ENCODE measurements at places on chromosomes 5 and 9.

DNA sequence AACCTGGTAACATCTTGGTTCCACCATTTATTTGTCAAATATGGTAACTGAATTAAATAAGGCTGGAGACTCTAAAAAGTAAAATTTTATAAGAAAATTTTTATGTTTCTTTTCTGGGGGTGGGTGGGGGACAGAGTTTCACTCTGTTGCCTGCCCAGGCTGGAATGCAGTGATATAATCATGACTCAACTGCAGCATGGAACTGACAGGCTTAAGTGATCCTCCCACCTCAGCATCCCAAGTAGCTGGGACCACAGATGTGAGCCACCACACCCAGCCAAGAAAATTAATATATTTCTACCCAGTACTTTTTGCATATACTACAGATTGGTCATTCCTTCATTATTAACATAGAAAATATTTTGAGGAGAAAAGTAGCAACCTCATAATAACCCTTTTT lies 216.9 kb downstream of the DEPDC1B start:
- DNase-seq: no peak

DNA sequence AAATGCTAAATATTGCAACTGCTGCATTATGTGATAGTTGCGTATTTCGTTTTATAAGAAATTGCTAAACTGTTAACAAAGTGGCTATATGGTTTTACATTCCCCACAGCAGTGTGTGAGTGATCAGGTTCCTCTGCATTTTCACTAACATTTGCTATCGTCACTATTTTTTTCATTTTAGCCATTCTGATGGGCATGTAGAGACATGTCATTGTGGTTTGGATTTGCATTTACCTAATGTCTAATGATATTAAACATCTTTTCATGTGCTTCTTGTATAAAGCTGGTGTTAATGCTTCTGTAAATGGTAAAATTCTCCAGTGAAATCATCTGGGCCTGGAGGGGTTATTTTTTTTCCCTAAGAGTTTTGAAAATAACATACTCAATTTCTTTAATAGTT lies 61.6 kb downstream of the ERCC6L2 start:
- no peak for DNase-seq

DNA sequence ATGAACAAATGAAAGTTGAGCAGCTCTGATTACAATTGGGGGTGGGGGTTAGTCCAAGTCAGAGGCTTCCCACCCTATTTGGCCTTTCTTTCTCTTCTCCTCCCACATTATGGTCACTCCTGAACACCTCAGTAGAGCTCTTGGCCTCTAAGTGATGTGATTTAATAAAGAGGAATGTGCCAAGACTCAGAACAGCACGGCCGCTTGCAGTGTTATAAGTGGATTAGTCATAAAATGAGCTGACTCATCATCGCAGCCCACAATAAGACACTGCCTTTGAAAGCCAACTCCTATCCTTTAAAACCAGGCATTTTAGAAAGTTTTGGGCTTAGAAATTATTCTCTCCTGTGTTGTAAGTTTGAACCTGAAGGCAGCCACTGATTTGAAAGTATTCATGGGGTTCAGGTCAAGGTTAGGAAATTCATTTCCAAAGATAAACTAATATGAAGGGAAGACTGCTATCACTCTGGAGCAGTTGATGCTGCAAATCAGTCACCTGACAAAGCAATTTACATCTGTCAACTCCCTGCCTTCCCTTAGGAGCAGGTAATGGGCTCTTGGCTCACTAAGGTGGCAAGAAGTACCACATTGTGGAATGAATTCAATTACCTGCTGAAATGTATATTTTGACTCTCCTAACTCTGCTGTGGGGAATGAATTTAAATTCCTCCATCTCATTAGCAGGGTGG lies 283.6 kb upstream of the NMUR2 start:
- DNase-seq: no peak

- DNase-seq: no peak
Measured at GRCh38 chr5:83846624-83847350, 126.1 kb upstream of the HAPLN1 start.

- DNase-seq: no peak
Measured at GRCh38 chr5:139711906-139712224, 63.7 kb downstream of the CXXC5 start.

DNA sequence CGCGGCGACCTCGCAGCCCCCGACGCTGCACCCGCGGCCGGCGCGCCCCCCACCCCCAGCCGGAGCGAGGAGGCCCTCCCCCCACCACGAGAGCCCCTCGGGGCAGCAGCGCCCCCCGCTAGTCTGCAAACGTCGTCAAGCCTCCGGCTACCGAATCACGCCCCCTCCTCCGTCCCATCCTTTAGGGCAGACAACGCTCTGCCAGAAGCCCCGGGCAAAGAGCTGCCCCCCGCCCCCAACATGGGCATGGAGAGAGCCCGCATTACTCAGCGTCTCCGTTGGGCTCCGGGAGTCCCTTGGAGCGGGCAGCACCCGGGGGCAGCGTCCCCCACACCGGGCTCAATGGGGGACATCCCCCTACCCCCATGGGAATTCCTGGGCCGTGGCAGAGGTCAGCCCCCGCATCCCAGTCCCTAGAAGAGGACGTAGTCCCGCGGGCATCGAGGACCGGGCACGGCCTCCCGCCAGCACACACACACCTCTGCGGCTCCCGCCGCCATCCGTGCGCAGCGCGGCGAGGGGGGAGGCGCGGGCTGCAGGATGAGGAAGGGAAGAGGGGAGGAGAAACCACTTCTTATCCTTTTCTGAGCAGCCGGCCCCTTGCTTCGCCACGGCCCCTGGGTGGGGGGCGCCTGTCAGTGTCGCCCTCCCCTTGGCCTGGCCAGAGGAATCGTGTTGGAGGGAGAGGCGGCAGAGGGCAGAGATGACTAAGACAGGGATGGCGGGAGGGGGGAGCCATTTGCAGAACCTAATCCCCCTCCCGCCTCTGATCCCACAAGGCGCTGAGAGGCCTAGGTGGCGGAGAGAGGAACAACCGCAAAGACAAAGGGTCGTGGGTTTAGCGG lies 750 bp downstream of the DNM1 start:
- DNase-seq: no peak

- DNase-seq: no peak
Measured at GRCh38 chr9:6955251-6955921, 197.6 kb downstream of the KDM4C start.
